ENCODE measurements at places on chromosomes 12 and 14. TPM values are rescaled to one million over a fixed set of nuclear protein-coding genes. Genes with fewer than 3 reads are reported as not detected.

Gene CACNA2D4
- 0.22 TPM for total RNA-seq

Gene RNASE7
- not detected for total RNA-seq

Gene MFAP5
- total RNA-seq: not detected

Gene TAS2R42
- not detected for total RNA-seq

Gene MMAB
- 46.1 TPM for total RNA-seq

Gene PRB3
- not detected for total RNA-seq

Gene RNU4-1
- under 0.01 TPM for total RNA-seq

Gene LRRC10
- total RNA-seq: not detected

Gene FICD
- 5.5 TPM for total RNA-seq

Gene GPR135
- 13.1 TPM for total RNA-seq

Gene SRGAP1
- total RNA-seq: 0.14 TPM

Gene LAG3
- 0.22 TPM for total RNA-seq

Gene CISTR
- not detected for total RNA-seq

Gene ZNF664
- 21.0 TPM for total RNA-seq

Gene ACOT6
- total RNA-seq: not detected

Gene ATF1
- 105 TPM for total RNA-seq

Gene DHRS1
- 35.9 TPM for total RNA-seq

Gene KRT2
- total RNA-seq: not detected

Gene GLS2
- total RNA-seq: not detected

Gene MAP3K9
- 19.4 TPM for total RNA-seq

Gene DCAF5
- 39.8 TPM for total RNA-seq

Gene GUCY2C
- 0.48 TPM for total RNA-seq

Gene LIN52
- total RNA-seq: 34.0 TPM

Gene CRADD
- 18.3 TPM for total RNA-seq

Gene RERG
- total RNA-seq: not detected

Gene GPRC5A
- not detected for total RNA-seq

Gene LTBP2
- total RNA-seq: not detected

Gene HOXC6
- total RNA-seq: not detected

Gene LRCOL1
- total RNA-seq: not detected

Gene KRT5
- total RNA-seq: not detected

Gene TMEM106C
- 95.6 TPM for total RNA-seq

Gene FAM186B
- not detected for total RNA-seq

Gene SLCO1A2
- total RNA-seq: not detected

Gene VEZT
- total RNA-seq: 85.9 TPM

Gene FOXN4
- total RNA-seq: not detected

Gene MYO1A
- 0.11 TPM for total RNA-seq

Gene GYS2
- not detected for total RNA-seq

Gene HOXC9
- not detected for total RNA-seq

Gene NTN4
- not detected for total RNA-seq

Gene KRT6B
- total RNA-seq: not detected

Gene EPS8
- 0.04 TPM for total RNA-seq

Gene HOXC13
- total RNA-seq: not detected

Gene WNT5B
- total RNA-seq: not detected

Gene PLCZ1
- not detected for total RNA-seq

Measured in Karpas-422 (cell line).